ENCODE measurements at places on chromosomes 2 and 18.

DNA sequence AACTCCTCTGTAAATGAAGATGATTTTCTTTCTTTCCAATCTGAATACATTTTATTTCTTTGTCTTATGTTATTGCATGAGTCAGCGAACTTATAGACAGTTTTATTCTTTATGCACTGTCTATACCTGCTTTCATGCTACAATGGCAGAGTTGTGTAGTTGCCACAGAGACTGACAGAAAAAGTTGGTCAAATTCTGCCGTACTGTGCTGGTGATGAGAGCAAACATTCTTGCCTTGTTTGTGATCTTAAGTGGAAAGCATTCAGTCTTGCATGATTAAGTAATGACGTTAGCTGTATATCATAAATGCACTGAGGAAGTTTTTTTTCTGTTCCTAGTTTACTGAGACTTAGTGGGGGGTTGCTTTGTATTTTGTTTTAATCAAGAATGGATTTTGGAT is 32.9 kb downstream of the ZC3H15 start:
- DNase-seq = no peak

DNA sequence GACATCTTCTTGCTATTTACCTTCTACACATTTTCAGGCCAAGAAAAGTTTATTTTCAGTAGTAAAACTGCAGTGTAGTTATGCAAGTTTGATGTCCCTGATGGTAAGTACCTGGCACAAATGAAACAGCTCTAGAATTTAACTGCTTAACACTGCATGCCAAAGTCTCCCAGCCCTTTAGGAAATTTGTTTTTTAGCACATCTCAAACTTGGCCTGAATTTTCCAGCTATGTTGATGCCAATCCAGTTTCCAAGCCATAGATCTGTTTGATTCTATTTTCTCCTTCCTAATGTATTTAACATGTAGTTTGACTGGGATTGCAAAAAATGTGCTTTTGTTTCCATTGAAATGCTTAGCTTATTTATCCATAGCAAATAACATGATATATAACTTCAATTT is 29.3 kb upstream of the ZNF385B start:
- DNase-seq = no peak

DNA sequence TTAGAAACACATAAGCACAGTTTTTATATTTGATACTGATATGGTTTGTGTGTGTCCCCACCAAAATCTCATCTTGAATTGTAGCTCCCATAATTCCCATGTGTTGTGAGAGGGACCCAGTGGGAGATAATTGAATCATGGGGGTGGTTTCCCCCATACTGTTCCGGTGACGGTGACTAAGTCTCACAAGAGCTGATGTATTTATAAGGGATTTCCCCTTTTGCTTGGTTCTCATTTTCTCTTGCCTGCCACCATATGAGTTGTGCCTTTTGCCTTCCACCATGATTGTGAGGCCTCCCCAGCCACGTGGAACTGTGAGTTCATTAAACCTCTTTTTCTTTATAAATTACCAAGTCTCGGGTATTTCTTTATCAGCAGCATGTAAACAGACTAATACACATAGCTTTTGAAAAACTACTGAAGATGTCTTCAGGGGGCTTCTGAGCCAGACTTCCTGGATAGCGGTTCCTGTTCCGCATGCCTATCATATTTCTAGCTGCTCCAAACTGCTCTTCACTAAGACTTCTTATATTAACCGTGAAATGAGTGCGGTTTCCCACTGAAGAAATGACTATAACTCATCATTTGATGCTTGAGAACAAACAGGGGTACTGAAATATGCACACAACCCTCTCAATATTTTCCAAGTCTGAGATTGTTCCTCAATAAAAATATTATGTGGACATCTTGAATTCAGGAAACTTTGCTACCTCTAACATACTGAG is 75.8 kb downstream of the SPHKAP start:
- no peak for DNase-seq

GRCh38 chr2:108454440-108454839 is 5.4 kb downstream of the GCC2 start:
- no peak for DNase-seq

GRCh38 chr18:73933685-73934084 is 213.9 kb downstream of the FBXO15 start:
- DNase-seq = no peak

DNA sequence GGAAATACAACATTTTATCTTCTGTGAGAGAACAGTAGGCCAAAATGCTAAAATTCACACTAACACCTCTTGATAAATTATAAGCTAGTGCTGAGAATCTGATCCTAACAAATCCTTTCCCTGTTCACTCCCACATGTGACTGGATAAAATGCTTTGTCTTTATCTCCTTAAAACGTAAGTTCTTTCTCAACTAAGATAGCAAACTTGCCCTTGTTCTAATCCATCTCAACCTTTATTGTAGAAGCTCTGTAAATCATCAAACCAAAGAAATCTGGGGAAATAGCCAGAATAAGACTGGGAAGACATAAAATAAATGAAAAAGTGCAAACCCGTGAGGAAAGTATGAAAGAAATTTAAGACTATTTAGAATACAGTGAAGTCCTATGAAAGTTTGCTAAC is 1058.4 kb upstream of the ACVR2A start:
- no peak for DNase-seq

DNA sequence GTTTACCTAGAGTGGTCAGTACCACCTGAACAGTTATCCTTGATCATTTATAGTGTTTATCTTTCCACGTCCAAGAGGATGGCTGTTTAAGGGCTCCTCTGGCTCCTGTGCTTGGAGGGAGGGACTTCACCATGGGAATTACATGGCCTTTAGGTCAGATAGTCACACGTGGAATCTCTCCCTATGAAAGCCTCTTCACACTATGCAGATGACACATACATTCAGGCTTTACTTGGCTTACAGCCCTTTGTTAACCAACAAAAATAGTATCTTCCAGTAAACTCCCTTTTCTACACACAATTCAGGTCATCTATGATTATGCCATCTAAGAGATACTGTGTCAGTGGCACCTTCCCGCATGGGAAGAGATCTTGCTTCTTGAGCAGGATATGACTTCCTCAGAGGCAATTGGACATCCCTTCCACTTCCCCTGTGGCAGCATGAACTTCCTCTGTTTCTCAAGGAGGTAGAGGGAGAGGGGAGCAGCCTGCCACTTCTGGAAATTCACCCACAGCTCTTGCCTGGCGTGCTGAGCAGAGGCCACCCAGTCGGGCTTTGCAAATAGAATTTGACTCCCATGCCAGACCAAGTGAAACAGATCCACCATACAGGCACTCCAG is 53.5 kb downstream of the COLEC12 start:
- DNase-seq = no peak
